Stimulated activated CD4-positive, alpha-beta T cell treated with anti-CD3 and anti-CD28 coated beads, Interleukin-4, amount 100 ng/mL, for 4 hours (primary cell): ENCODE measurements at places on chromosomes 1 and 21.

DNA sequence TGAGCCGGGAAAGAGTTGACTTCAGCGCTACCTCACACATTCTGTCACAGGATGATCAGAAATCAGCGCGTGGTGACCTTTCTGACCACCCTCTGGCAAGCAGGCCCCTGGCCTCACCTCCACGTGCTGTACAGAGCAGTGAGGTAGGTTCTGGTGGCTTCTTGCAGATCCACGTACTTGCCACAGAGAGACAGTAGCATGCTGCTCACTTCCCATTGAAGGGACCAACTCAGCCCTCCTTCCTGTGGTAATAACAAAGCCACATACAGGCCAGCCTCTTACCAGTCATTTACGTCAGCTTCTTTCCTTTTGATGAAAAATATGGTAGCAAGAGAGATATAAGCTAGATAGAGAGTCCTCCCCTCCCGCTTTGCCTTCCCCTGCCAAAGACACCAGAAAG, 200.7 kb downstream of the CHRM3 start:
- no peak for DNase-seq

- DNase-seq, result no peak
Measured at GRCh38 chr1:29584776-29585175, 348.5 kb downstream of the PTPRU start.

- DNase-seq, result no peak
Measured at GRCh38 chr1:178367151-178367550, 129.6 kb downstream of the CLEC20A start.

- DNase-seq, result no peak
Measured at GRCh38 chr1:4573526-4573925, 80.9 kb upstream of the AJAP1 start.

GRCh38 chr1:17535300-17535936, 4.1 kb upstream of the ARHGEF10L start:
- no peak for DNase-seq

GRCh38 chr1:199282751-199283305, 644.0 kb downstream of the PTPRC start:
- DNase-seq, result no peak

GRCh38 chr1:221076391-221076811, 197.2 kb downstream of the HLX start:
- no peak for DNase-seq

DNA sequence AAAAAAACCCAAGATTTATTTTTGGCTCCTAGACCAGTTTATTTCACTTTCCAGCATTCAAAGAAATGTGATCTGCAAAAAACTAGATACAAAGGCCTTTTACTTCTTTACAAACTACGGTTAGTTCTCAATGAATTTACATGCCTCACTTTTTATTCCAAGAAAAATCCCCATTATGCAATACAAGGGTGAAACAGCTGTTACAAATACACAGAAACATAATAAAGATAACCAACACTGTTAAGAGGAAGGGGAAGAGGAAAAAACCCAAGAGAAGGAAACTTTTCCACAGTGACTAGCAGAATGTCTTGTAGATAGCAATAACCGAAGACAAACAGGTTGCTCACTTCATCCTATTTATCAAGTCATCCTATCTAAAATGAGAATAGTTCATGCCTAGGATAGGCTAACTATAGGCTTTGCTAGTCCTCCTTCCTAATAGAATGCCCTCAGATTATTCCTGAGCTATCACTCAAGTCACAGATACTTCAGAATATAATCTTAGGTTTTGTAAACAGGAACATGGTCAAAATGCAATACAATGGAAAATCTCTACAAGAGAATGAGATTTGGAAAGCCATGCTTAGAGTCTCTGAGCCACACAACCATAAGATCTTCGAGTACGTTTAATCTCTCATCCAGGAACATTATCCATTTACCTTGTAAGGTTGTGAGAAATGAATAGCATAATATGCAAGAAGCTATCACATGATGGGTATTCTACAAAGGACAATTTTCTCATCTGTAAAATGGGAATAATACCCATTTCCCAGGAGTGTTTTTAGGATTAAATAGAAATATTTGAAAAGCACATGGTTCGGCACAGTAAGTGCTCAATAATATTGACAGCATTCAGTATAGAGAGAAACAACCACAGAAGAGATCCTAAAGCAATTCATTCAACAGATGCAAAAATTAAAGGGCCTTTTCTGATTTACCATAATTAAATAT, 5.4 kb downstream of the PNRC2 start:
- DNase-seq, result no peak

- no peak for DNase-seq
Measured at GRCh38 chr1:156664767-156665411, 12.3 kb downstream of the NES start.

- DNase-seq, result no peak
Measured at GRCh38 chr1:233668725-233669294, 54.9 kb downstream of the KCNK1 start.

DNA sequence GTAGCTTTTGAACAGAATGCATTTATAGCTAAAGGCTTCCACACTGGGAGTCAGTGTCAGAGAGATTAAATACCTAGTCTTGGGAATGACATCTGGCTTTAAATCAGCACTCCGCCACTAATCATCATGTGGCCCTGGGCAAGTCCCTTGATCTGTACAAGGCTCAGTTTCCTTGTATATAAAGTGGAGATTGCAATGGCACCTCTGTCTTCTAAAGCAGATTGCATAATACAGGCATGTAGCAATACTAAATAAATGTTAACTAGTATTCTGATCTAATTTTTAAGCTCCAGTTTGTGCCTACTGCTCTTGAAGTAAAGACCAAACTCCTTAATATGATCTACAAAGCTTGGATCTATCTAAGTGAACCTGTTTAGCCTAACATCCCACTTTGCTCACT, 249.4 kb downstream of the PLPP3 start:
- no peak for DNase-seq
